ENCODE measurements at places on chromosomes 7 and 10. TPM values are rescaled to one million over a fixed set of nuclear protein-coding genes. Genes with fewer than 3 reads are reported as not detected.

The TET1 gene
- total RNA-seq, result 0.56 TPM

The SFTPD gene
- not detected for total RNA-seq

The LRIT1 gene
- total RNA-seq, result not detected

The GRID1 gene
- total RNA-seq, result 0.09 TPM

The EGR2 gene
- 0.18 TPM for total RNA-seq

The ASIC3 gene
- total RNA-seq, result not detected

The SOSTDC1 gene
- total RNA-seq, result not detected

The ST8SIA6 gene
- total RNA-seq, result 0.72 TPM

The GJD4 gene
- under 0.01 TPM for total RNA-seq

The CFAP70 gene
- 0.27 TPM for total RNA-seq

The GGCT gene
- 34.6 TPM for total RNA-seq

The BAMBI gene
- 2.2 TPM for total RNA-seq

The CCDC172 gene
- total RNA-seq, result not detected

The ADCYAP1R1 gene
- under 0.01 TPM for total RNA-seq

The LIPN gene
- not detected for total RNA-seq

The AGAP3 gene
- 50.9 TPM for total RNA-seq

The PRKG1 gene
- 3.9 TPM for total RNA-seq

The ATOH7 gene
- not detected for total RNA-seq

The SP4 gene
- total RNA-seq, result 5.5 TPM

The RET gene
- 0.09 TPM for total RNA-seq

The IKZF1 gene
- not detected for total RNA-seq

The MYL10 gene
- not detected for total RNA-seq

The IDE gene
- 26.0 TPM for total RNA-seq

The IFIT1B gene
- not detected for total RNA-seq

The NPFFR1 gene
- not detected for total RNA-seq

The RAB18 gene
- 37.5 TPM for total RNA-seq

The CTNNA3 gene
- not detected for total RNA-seq

The ELOVL3 gene
- not detected for total RNA-seq

The HIPK2 gene
- total RNA-seq, result 21.6 TPM

The METTL27 gene
- total RNA-seq, result 0.09 TPM

The CD36 gene
- total RNA-seq, result 1.5 TPM

The EDRF1 gene
- total RNA-seq, result 16.2 TPM

The CALHM1 gene
- total RNA-seq, result not detected

The NUTM2D gene
- total RNA-seq, result 0.81 TPM

The VSIR gene
- 8.3 TPM for total RNA-seq

The SLC25A13 gene
- 23.6 TPM for total RNA-seq

The RELN gene
- total RNA-seq, result 1.9 TPM

The KIAA1217 gene
- 4.0 TPM for total RNA-seq

The FBXW4 gene
- total RNA-seq, result 33.6 TPM

The CHST3 gene
- 10.0 TPM for total RNA-seq

The SPAG6 gene
- not detected for total RNA-seq

The PILRA gene
- not detected for total RNA-seq

The ZNF107 gene
- total RNA-seq, result 1.8 TPM

The OGDHL gene
- 0.99 TPM for total RNA-seq

The HABP2 gene
- total RNA-seq, result not detected

The ABCC2 gene
- total RNA-seq, result 1.0 TPM

The DKK1 gene
- 86.2 TPM for total RNA-seq

The DGKB gene
- not detected for total RNA-seq

The CALCR gene
- total RNA-seq, result not detected

The SDK1 gene
- total RNA-seq, result 0.81 TPM

The KLLN gene
- 0.19 TPM for total RNA-seq

The FAM25A gene
- not detected for total RNA-seq

The TACR2 gene
- total RNA-seq, result 0.09 TPM

The CACUL1 gene
- total RNA-seq, result 22.8 TPM

The AVPI1 gene
- 2.2 TPM for total RNA-seq

The FAM131B gene
- 1.4 TPM for total RNA-seq

The NEURL1 gene
- under 0.01 TPM for total RNA-seq

The DLX6 gene
- not detected for total RNA-seq

The CLDN4 gene
- total RNA-seq, result under 0.01 TPM

Measured in endothelial cell of coronary artery (primary cell).